ENCODE measurements at places on chromosomes 11 and 22.

DNA sequence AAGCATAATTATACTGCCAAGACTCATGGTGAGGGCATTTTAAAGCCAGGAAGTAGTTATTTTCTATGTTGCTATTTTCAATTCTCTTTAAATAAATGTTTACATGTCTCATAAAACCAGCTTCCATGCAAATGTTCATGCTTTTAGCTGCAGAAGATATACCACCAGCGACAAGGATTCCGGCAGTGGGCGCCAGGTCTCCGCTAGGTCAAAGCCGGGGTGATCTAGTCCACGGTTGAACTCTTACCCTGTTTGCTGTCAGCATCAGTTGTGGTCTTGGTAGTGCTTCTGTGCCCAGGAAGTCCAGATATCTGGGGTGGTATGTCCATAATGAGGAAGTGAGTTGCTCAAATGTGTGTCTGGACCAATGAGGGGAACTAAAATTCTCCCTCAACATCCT is 265.7 kb downstream of the BRD1 start:
- DNase-seq = no peak

GRCh38 chr11:67344264-67344663 is 9.1 kb downstream of the POLD4 start:
- no peak for DNase-seq

DNA sequence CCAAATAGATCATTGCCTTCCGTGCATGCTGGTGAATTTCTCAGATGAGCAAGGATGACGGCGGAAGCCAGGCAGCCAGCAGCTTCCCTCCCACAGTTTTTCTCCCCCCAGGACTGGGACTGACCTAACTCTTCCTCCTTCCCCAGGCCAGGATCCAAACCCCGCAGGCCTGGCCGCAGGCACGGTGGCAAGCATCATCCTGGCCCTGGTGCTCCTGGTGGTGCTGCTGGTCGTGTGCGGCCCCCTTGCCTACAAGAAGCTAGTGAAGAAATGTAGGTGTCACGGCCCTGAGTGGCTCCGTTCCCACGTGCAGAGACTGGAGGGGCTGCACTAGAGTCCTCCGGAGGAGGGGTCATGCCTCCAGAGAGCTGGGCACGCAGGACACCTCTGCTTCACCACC is 20.5 kb downstream of the CD5 start:
- DNase-seq = no peak

GRCh38 chr22:38567531-38568285 is 2.3 kb downstream of the DMC1 start:
- DNase-seq = no peak

DNA sequence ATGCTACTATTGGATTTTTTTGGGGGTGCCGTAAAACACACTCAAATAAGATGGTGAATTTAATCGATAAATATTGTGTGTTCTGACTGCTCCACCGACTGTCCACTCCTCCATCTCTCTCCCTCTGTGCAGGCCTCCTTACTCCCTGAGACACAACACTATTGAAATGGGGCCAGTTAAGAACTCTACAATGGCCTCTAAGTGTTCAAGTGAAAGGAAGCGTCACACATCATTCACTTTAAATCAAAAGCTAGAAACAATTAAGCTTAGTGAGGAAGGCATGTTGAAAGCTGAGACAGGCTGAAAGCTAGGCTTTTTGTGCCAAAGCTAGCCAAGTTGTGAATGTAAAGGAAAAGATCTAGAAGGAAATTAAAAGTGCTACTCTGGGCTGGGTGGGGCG is 156.7 kb downstream of the CTTN start:
- DNase-seq = no peak

DNA sequence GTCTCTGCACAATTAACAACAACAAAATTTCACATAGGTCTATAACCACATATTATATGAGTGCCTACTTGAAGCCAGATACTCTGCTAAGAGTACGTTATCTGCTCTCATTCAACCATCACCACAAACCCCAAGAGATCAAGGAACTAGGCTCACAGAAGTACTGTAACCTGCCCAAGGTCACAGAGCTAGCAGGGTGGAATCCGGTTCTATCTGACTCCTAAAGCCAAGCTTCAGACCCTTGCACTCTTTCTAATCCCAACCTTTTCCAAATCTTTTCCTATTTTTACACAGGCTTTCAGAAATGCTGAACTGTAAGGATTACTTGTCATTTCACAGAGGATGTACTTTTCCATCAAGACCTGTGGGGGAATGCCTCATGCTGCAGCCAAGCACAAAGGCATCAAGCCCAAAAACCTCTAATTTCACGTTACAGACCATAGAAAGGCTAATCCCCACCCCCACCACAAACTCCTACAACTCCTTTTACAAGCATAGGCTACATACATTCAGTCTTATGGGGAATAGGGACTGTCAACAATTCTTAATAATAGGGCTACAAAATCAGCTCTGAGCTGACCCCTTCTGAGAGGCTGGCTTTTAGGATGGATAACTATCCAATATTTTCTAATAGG is 927 bp downstream of the PRCP start:
- DNase-seq = no peak

GRCh38 chr11:47964546-47964945 is 15.8 kb upstream of the PTPRJ start:
- no peak for DNase-seq

DNA sequence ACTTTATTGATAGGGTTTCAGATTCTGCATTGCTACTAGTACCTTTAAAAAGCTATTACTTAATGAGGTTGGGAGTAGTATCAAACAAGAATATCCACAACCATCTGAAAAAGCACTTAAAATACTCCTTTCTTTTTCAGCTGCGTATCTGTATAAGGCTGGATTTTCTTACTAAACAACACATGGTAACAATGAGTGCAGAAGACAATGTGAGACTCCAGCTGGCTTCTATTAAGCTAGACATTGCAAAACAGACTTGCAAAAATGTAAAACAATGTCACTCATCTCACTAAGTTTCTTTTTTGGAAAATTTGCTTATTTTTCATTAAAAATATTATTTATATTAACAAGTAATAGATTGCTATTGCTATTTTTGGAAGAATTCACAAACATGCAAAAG is 132.6 kb downstream of the WNT11 start:
- no peak for DNase-seq

DNA sequence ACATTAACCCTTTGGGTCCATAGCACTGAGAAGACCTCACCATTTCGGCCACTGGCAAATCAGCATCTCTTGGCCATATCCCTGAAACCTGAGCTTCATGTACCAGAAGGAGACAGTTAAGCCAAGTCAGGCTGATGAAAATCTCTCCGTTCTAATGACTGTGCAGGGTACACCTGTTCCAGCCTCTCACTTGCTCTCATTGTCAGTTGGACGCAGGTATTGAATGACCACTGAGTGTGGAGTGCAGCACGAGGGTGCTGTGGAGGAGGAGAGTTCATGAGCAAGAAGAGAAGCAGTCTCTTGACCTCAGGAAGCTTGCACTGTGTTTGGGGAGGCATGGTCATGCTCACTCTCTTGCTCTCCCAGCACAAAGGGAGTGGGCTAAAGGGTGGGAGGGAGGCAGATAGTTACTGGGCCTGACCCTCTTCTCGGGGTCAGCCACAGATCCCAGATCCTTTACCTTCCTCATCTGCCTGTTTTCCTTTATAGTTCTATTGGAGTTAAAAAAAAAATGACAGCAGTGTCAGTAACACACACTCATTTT is 65.2 kb downstream of the ZBTB16 start:
- DNase-seq = no peak

DNA sequence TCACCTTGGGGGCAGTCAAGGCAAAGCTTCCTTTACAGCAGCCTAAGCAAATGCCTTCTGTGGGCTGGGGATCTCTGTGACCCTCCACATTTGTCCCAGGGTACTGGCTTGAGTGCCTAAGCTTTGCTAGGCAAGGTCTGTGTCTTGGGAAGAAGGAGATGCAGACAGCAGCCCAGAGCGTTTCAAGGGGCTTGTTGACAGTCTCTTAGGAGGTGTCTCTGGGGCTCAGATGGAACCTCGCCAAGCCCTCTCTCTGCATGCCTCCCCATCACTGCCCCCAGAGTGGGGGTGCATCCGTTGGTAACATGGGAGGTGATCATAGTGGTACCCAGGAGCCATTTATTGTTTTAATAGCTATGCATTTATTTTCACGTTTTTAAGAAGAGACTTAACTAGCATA is 29.1 kb upstream of the TMPRSS4 start:
- DNase-seq = no peak

GRCh38 chr11:48150213-48150612 is 66.4 kb upstream of the OR4B1 start:
- DNase-seq = no peak

GRCh38 chr11:114074546-114075343 is 15.2 kb downstream of the ZBTB16 start:
- no peak for DNase-seq

DNA sequence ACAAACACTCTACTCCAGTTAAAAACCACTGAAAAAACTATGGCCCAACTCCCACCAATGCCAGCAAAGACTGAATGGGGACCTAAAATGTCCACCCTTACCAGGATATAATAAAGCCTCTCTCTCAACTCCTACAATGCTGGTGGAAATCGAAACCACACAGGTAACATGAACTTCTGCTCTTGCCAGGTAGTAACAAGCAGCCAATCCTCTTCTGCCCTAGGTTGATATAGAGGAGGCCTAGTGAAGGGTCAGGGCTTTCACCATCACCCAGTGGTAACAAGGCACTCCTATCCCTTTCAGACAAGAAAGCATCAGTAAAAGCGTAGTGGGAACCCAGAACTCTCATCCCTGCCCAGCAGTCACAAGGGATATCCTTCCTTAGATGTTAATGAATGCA is 22.6 kb downstream of the DCUN1D5 start:
- no peak for DNase-seq

- no peak for DNase-seq
These were observed 5.4 kb upstream of the FTH1 start for GRCh38 chr11:61972672-61973475.

DNA sequence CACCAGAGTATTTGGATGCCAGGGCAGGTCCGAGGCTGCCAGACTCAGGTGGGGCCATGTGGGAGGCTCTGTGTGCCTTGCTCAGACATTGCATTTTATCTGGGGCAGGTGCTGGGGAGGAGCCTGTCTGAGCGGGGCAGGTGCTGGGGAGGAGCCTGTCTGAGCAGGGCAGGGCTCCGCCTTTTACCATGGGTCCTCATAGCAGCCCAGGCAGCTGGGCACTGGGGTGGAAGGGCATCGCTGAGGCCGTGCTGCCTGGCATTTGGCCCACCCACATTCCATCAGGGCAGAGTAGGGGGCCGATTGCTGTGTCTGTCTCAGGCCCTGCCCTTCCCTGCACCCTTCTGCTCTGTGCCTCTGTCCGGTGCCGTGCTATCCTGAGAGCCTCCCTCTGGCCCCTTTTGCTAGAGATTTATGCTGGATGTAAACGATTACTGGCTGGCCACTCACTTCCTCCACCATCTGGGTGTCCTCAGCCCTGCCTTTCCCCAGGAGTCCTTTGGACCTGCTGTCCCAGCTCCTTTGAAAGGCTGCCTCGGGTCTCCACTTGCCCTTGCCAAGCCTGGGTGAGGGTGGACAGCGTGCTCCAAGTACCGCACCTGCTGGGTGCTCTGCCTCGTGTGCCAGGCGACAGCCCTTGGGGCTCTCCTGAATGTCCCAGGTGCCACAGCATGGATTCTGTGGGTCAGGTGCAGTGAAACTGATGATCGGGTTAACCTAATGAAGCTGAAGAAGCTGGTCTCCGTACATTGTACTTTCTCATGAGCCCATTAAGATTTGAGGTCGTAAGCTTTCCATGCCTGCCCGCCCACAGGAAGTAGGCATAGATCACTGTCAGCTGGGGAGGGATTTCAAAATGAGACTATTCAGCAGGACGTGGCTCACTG is 281.6 kb downstream of the TBC1D22A start:
- no peak for DNase-seq

DNA sequence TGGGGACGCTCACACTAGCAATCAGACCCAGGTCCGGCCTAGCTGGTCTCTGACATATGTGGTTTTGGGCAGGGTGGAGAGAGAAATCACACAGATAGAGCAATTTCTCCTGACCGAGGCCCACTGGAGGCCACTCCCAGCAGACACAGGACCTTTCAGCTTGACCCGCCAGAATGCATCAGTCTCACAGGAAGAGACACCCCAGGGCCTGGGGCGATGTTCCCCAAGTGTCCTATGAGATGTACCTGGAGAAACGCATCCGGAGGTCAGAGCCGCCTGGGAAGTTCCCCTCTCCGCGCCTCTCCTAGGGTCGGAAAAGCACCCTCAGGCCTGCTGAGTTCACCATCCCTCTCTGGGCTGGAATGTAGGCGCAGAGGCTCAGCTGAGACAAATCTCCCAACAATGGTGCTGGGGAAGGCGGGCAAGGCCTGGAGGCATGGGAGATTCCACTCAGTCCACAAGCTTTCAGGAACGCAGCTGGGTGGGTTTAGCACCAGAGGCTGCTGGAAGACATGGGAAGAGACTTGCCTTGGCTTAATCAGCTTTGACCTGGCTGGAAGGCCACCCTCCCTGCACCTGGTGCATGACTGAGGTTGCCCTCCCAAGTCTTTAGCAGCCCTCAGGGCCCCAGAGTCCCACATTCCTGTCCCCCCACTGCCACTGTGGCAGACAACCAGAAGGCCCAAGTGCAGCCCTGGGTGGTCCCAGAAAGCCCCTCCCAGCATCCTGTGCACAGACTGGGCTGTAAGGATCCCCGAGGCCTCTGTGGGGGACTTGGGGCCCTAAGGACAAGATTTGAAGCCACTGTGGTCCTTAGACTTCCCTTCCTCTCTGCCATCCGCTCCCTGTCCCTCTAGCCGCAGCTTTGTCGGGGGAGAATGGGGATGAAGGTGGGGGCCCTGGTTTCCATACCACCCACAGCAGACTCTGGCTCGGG is 57.5 kb downstream of the RTL6 start:
- no peak for DNase-seq

DNA sequence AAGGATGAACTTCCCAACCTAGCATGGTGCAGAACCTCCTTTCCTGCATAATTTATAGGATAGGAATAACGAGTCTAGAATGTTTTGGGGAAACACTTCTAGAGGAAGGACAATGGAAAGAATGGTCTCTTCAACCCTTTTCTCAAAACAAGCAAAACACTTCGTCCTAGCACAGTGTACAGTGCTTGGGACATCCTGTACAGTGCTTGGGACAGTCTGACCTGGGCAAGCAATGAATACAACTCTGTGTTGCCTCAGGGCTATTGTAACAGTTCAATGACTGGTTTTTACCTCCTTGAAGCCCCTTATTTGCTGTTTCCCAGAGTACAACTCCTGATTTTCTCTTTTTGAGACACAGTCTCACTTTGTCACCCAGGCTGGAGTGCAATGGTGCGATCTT is 1.6 kb upstream of the ADAMTS8 start:
- no peak for DNase-seq

DNA sequence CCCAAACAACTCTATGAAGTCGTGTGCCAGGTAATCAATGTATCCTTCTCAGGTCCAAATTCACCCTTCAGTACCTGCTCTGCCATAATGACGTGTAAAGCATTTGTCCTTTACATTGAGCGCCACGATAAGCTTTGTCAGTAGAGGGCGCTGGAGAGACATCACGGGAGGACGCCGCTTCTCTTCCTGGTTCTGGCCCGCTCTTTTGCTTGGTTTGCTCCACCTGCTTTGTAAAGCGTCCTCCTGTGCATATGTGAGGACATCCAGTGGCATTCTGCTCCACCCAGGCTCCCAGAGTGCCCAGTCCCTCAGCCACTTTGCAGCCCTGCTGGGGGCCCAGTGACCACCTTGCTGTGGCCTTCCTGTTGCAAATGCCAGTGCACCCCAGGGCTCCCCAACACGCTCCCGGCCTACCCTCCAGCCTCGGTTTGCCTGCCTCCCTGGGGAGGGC is 61.1 kb downstream of the WT1 start:
- no peak for DNase-seq

GRCh38 chr11:15901054-15901453 is 455.3 kb downstream of the SOX6 start:
- no peak for DNase-seq

- no peak for DNase-seq
These were observed 361.2 kb downstream of the MN1 start for GRCh38 chr22:27440304-27440865.

- no peak for DNase-seq
These were observed 169.3 kb upstream of the BLID start for GRCh38 chr11:122285070-122285988.

Data from stimulated activated CD8-positive, alpha-beta memory T cell treated with anti-CD3 and anti-CD28 coated beads, Interleukin-4, amount 100 ng/mL, for 1 hour (primary cell).